ENCODE measurements at places on chromosomes 2 and 18. TPM values are rescaled to one million over a fixed set of nuclear protein-coding genes. Genes with fewer than 3 reads are reported as not detected.

KYNU gene
- polyA plus RNA-seq = 2.9 TPM

DNA sequence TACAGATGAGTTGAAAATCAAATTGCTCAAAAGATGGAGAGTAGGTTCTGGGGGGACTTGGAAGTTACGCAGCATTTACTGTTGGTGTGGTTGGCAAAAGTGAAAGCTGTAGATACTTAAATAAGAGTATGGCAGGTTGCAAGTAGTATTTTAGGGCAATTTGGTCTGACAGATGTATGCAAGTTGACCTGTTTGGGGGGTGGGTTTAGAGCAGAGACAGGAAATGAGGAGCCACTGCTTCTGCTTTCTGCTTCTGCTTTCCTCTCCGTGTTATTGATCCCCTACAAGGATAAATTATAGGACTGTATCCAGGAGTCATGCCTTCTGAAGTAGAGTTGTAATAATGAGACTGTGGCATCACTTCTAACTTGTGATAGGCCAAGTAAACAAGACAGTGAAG lies 71.2 kb downstream of the EPAS1 start:
- no peak for DNase-seq

DNA sequence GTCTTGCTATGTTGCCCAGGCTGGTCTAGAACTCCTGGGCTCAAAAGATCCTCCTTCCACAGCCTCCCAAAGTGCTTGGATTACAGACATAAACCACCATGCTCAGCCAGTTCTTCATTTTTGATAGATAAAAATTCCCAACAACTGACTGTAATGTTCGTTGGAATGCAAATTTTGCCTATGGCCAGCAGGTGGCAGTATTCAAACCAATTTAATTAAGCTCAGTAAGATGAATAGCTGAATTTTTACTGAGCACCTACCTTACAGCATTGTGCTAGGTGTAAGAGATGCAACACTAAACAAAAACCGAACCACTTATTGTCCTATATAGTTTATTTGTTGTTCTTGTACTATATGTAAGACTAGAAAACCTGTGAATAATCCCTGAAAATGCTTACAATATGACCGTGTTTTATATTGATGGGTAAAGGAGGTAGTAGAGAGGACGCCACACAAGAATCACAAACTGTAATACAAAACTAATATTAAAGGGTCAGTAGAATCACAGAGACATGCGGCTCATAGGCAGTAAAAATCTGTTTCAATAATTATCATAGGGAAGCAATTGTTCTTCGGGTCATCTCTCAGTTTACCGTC lies 8.2 kb upstream of the TMEM182 start:
- peak; percentile 32 for DNase-seq

DNA sequence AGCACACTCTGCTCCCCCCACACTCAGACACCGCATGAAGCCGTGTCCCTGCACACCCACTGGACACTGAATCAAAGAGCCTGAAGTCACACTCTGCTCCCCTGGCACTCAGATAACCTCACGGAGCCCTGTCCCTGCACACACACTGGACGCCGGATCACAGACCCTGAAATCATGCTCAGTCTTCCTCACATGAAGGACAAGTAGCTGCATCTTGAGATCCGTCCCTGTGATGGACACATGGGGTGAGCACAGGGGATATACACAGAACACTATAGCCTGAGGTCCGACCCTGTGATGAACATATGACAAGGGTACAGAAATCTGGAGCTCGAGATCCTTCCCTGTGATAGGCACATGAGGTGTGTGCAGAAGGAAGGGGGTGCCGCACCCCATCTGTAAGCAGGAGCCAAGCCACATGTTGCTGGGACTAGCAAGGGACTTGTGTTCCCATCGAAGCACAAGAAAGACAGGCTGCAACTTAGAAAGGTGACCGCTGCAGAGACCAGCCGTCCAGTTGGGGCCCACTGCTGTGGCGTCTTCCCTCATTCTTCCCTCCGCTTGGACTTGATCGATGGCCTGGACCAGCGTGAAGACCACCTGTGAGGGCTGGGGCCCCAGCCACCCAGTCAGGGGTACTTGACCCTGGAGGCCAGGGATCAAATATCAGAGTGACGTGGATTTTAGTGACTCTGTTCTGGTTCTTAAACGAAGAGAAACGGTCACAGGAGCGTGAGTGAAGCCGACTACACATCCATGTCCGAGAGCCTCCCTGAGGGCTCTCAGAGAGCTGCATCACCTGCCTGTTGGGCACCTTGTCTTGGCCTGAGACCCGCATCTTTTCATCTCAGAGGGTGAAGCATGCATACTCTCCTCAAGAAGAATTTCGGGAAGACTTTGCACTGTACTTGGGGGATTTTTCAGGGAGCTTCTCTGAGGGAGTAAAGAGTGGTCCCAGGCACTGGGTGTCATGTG lies 391.7 kb upstream of the SALL3 start:
- DNase-seq = no peak

GLI2 gene
- polyA plus RNA-seq = 0.61 TPM

DNA sequence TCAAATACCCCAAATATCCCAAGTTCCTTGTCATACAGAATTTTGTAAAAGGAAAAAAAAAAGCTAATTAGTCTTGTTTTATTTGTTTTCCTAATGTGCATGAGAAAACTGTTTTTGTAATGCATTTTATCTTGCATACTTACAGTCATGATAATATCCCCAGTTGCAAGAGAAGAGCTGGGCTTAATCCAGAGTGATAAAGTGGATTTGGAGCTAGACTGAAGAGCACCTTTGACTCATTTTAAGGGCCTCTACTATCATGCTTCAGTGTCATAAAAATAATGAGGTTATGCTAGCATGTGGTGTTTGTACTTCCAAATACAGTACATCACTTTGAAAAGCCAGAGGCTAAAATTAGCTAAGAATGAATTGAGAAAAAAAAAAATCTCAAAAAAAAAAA lies 26.4 kb downstream of the ARHGAP15 start:
- DNase-seq = no peak

DNA sequence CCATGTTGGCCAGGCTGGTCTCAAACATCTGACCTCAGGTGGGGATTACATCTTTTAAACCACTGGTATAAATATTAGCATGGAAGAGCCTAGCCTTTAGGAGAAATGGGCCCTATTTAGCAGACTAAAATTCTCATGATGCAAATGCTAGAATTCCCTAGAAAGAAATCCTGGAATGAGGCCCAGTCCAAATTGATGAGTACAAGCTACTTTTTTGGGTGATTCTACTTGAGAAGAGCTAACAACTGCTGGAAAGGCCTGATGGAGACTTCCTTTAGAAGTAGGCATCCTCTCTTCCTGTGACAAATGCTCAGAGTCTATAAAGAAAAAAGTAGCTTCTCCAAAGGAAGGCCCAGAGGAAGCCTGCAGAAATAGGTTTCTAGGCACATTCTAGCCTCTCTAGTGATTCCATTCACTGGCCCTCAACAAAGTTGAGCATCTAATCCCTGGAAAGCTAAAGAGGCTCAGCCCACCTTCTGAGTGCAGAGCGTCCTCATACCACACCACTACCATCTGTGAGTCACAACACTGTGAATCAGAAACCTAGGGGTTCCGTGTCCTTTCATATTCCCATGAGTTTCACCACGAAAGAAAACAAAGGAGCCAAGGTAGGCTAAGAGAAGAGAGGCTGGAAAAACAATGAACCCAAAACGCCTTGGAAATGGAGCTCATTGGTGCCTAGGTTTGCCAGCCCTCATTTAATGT lies 183.1 kb downstream of the C1D start:
- no peak for DNase-seq

- DNase-seq = peak; percentile 89
Observed at GRCh38 chr2:174787487-174788205, 23.4 kb upstream of the CHRNA1 start.

GCG gene
- 0.50 TPM for polyA plus RNA-seq

Data from stomach (tissue), 19 donors.